ENCODE measurements at places on chromosomes 3 and 15.

DNA sequence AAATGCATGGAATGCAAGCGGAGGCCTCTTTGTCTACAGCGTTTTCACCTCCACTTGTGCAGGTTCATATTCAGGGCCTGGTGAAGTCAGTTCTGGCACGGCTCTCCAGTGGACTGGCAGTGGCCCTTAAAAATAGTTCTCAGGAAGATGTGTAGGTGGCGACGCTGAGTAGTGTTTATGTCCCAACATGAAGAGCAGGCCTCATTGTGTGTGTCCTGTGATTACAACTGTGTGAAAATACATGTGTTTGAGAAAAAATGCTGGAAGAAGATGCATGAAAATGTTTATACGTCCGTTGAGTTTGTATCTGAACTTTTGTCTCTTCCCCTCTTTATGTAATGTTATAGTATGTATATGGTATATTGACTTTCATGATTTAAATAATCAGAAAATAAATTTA, 7.2 kb downstream of the LIPC start:
- DNase-seq, result peak; percentile 55

DNA sequence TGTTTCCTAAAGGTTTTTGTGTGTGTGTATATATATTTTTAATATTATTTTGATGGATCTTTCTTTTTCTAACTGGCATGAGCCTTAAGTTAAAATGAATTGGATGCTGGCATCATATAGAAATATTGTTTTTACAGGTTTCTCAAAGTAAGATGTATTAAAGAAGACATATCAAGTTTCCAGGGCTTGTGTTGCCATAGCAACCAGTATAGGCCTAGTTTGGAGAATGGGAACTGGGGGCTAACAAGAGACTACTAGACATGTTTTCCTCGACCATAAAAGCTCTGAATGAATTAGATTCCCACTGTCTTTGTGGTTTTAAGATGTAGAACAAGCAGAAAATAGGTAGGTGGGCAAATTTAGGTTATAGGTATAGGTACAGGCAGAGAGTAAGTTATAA, 771.4 kb downstream of the TUSC7 start:
- no peak for DNase-seq

GRCh38 chr15:101724675-101725005, 367 bp upstream of the TARS3 start:
- DNase-seq, result no peak

DNA sequence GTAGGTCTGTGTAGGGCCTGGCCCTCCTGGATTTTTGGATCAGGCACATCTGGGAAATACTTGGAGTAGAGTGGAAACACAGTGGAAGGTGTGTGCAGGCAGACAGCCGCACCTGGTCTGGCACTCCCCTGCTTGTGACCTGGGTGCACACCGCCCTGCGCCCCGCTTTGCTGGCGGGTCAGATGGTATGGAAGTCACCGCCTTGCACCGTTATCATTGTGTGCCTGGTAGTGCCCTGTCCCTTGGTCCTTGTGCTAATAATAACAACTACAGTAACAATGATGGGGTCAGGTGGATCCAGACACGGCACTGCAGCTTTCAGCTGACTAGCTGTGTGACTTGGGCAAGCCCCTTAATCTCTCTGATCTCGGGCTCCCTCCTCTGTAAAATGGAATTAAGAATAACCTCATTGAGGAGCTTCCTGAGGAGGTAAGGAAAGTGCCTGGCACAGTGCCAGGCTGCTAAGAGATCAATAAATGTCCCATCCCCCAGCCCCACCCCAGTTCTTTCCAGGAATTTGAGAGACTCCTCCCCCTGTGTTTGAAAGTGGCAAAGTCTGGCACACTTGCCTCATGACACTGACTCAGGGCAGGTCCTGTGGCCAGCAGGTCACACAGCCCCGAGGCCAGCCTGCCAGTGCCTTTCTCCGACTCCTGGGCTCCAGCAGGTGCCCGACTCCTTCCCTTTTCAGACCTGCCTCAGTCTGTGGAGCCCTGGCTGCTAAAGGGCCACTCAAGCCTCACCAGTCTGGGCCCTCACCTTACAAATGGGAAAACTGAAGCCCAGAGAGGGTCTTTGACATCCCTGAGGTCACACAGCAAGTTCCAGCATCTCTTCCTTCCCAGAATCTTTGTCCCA, 9.8 kb downstream of the ISG20 start:
- no peak for DNase-seq

- DNase-seq, result no peak
Observed at GRCh38 chr15:91752081-91752785, 101.3 kb upstream of the SLCO3A1 start.

- no peak for DNase-seq
Observed at GRCh38 chr15:38389924-38390542, 63.9 kb upstream of the FAM98B start.

All from NCI-H524 treated with DMSO at 0.1 percent for 48 hours (cell line).